ENCODE measurements at places on chromosomes 13 and 19. TPM values are rescaled to one million over a fixed set of nuclear protein-coding genes. Genes with fewer than 3 reads are reported as not detected.

Gene TBXA2R
- total RNA-seq = not detected

DNA sequence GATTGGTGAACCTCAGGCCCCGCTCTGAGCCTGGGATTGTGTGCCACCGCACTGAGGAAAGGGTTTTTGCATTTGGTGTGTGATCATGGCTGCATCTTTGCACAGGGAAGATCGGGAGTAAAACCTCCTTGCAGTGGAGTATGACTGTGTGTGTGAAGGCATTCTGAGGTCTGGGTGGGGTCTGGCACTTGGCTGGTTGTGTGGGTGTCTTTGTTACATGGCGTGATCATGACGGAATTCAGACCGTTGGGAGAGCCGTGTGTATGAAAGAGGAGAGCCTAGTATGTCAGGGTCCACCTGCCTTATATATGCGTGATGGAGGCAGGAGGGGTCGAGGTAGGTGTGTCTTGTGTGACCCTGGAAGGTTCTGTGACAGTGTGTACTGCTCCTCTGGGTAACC, 740 bp upstream of the BEST2 start:
- DNase-seq = no peak

DNA sequence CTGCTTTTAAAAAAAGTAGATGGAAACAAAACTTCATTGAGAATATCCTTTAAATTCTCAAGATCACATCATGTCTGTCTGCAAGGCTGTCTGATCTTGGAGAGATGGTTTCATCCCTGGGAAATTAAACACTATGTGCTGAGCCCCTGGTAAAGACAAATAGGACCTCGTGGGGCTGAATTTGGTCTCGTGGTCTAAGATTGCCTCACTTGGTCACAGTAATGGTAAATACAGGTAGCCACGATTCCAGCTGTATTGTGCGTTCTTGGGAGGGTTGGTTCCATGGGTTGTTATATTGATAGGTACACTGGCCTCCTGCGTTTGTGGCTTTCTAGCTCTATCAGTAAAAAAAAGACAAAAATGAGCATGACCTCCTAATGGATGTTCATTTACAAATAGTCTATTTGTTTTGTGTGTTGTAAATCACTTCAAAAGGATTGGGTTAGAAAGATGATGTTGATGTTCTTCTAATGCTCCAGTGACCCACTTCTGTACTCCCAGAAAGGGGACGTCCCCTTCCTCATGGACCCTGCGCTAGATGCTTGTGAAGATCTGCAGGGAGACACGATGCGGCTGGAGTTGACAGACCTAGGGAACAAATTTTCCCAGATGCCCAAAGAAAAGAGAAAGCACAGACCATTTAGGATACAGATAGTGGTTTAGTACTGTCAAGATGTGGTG, 1.8 kb downstream of the CEBPG start:
- DNase-seq = no peak

Gene PRSS57
- not detected for total RNA-seq

DNA sequence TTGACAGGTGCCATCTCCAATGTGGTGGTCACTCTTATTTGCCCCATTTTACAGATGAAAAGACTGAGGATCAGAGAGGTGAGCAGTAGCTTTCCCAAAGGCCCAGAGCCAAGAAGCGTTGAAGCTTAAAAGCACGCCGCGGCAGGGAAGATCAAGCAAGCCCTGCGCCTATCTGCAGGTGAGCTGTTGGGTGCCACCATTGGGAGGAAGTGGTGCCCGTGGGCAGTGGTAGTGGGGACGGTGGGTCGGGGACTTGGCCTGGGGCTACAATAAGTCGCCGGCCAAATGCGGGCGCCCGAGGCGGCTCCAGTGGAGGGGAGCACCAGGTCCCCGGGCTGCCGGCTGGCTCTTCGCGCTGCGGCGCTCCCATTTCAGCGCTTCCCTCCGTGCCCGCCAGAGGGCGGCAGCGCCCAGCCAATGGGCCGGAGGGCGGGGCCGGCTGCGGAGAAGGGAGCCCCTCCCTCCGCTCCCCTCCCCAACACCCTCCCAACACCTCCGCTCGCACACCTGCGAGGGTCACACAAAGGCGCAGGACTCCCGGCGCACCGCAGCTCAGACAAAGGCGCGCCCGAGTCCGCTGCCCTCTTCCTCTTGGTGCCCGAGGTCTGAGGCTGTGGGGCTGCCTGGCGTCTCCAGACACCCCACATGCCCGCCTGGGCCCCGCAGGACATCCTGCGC, 744 bp upstream of the POU2F2 start:
- DNase-seq = peak; percentile 57

- no peak for DNase-seq
Observed at GRCh38 chr19:30577551-30578105, 205.4 kb downstream of the ZNF536 start.

DNA sequence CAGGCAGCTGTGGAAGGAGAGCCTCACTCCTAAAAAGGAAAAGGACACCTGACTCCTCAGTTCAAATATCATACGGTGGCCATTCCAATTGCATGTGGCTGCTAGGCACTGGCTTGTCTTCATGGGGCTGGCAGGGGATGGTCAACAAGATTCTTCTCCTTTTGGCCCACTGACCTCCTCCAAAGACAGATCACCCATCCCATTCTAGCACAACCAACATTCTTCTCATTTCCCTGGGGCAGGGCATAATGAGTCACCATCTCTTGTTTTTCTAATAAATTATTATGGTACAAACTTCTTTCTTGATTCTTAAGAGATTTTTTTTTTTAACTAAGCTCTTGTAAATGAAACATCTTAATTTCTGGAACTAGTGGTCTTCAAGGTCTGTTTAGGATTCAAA, 136.7 kb upstream of the NBEA start:
- DNase-seq = peak; percentile 4

Gene DIRAS1
- total RNA-seq = 0.74 TPM
